ENCODE measurements at places on chromosomes 4 and X.

- peak; percentile 41 for DNase-seq
Observed at GRCh38 chrX:17242470-17242869, 132.5 kb upstream of the NHS start.

GRCh38 chr4:14532436-14532835, 469.8 kb upstream of the CPEB2 start:
- DNase-seq: no peak

- DNase-seq: no peak
Observed at GRCh38 chr4:169117591-169118081, 107.6 kb upstream of the CBR4 start.

- no peak for DNase-seq
Observed at GRCh38 chr4:153093802-153094201, 110.4 kb upstream of the TRIM2 start.

DNA sequence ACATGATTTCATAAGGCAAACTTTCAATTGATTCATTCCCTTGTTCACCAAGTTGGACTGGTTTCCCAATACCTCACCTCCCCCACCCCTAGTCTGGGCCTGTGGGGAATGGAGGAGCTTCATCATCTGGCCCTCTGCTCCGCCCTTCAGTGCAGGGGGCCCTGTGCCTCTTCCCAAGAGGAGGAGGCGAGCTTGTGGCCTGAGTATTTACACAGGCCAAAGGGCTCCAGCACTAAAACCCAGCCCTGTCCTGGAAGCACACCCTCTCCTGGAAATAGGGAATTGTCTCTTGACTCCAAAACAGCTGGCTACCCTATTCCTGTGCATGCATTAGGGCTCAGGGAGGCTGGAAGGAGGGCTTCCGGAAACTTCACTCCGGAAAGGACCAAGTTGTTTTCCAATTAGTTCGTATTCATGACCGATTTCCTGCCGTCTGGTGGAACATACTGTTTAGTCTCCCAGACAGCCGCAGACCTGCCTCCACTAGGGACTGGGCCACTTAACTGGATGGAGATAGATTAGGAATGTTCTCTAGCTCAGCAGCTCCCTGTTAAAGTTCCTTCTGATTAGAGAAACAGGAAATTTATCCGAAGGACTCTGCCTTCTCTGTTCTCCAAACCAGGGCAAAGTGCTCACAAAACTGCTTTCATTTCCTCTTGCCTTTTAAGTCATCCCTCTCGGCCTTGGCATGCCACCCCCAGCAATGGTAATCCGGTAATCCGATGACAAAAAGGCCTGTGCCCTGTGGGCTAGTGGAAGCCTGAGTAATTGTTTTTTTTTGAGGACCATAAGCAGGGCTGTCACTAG, 5.8 kb downstream of the SRPX2 start:
- DNase-seq: no peak

DNA sequence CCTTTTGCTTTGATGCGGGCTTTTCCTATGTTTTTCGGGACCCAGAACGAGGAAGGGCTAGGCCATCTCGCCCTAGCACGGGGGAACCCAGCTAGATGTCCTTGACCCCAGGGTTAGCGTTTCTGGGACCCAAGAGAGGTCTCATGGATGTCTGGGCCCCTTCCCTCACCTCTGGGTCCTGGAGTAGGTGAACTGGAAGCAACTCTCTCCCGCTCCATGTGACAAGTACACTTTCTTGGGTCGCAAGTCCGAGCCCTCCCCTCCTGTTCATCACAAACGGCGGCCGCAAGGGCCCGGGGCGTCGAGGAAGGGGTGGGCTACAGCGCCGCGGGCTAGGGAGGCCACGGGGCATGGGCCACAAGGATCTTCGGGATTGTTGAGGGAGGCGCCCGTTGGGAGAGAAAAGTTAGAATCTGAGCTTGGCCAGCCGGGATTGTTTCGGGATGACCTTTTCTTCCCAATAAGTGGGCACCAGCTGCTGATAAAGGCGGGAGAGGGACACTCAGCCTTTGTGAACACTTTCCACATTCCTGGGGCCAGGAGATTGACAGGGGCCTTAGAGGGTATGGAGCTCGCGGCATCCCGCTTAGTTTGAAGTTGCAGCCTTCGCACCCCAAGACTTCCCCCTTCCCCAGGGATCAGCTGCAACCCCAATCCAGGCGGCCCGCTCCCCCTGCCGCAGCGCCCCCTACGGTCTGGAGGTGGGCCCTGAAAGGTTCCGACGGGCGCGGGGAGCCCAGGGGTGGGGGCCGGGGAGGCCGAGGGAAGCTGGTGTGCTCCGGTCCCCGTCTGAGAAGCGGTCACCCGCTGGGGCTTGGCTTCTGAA, 136.9 kb upstream of the ZIC3 start:
- DNase-seq: no peak

- DNase-seq: no peak
Observed at GRCh38 chrX:132088864-132089263, 39.0 kb downstream of the FRMD7 start.

GRCh38 chrX:41332408-41333002, 1.5 kb upstream of the DDX3X start:
- DNase-seq: no peak

- no peak for DNase-seq
Observed at GRCh38 chr4:38964942-38965775, 67.0 kb downstream of the TMEM156 start.

- DNase-seq: no peak
Observed at GRCh38 chr4:32216502-32216901, 1496.3 kb downstream of the PCDH7 start.

- DNase-seq: peak; percentile 38
Observed at GRCh38 chr4:186724058-186724863, 605 bp upstream of the FAT1 start.

DNA sequence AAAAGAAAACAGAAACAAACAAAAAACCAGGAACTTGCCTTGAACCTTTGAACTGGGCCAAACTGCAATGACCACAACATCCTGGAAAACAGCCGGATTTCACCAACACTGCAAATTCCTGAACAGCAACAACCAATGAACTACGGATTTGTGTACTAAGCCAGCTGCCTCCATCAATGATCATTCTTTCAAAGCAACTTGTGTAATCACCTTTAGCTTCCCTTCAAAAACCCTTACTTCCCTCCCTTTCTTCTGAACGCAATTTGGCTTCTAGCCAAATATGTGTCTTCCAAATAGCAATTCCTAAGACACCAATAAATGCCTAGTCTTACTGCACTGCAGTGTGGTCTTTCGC, 98.5 kb upstream of the FAM47C start:
- no peak for DNase-seq

GRCh38 chr4:37757121-37757520, 69.4 kb upstream of the PGM2 start:
- DNase-seq: no peak

GRCh38 chr4:130064471-130064870, 968.5 kb downstream of the C4orf33 start:
- DNase-seq: no peak

DNA sequence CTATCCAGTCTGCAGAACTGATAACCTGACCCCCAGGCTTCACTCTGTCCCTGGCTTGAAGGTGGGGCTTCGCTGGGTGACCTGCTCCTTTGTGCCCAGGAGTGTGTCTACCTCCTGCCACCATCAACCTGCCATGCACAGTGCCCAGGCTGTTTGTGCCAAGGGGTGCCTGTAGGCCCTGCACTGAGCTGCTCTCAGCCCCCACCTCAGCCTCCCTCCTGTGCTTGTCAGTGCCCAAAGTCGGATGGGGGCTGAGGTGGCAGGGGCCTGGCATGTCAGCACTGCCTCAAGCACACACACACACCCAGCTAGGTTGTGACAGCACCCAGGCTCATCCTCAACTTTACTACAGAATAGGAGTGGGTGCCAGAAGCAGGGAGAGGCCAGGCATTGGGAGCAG, 23.5 kb downstream of the SPCS3 start:
- no peak for DNase-seq

DNA sequence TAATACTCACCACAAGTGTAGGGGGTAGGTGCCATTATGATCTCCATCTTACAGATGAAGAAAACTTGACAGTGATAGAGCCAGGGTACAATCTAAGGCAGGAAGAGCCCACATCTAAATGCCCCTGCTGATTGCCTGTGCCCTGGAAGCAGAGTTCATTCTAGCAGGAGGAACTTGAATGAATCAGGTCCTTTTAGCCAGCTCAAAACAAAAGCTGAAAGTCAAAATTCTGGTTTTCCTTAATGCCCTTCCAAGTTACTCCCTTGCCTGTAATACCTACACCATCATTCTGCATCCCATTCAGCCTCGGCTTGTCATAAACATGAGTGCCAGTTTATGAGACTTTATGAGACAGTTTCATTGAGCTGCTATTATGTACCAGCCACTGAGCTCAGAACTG, 89.6 kb downstream of the SCD5 start:
- no peak for DNase-seq

GRCh38 chr4:18069810-18070209, 48.3 kb upstream of the LCORL start:
- DNase-seq: no peak

GRCh38 chrX:41119803-41120202, 34.6 kb downstream of the USP9X start:
- no peak for DNase-seq

DNA sequence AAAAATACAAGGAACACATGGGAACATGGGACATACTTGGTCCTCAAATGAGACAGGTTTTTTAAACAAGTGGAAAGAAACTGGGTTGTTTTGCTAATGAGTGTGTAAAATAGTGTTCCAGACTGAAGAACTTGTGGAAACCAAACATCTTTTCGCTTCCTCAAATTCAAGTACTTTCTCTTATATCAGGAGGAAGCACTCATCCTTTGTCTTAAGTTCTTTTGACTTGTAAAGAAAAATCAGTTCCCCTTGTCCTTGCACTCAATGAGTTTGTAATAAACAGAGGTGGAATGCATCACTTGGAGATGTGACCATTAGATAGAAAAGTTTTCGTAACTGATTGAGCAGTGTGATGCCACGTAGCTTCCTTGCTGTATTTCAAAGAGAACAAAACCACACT, 101.1 kb downstream of the PHOX2B start:
- DNase-seq: no peak

DNA sequence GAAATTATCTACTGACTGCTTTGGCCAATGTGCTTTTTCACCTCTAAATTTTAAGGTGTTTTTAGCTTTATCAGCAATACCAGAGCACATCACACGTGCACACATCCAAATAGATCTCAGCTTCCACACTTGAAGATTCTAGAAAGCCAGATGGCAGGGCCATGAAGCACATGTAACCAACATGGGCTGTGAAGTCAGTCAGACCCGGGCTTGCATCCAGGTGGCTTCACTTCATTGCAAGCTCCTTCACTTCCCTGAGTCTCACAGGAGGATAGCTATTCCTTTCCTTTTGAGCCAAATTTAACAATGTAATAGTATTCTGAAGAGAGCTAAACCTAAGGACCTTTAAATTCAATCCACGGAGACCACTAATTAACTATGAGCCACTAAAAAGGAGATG, 86.5 kb downstream of the SH3RF1 start:
- DNase-seq: no peak

GRCh38 chr4:673349-674091, 556 bp downstream of the ATP5ME start:
- no peak for DNase-seq

- no peak for DNase-seq
Observed at GRCh38 chr4:89056292-89056952, 563 bp downstream of the FAM13A start.

DNA sequence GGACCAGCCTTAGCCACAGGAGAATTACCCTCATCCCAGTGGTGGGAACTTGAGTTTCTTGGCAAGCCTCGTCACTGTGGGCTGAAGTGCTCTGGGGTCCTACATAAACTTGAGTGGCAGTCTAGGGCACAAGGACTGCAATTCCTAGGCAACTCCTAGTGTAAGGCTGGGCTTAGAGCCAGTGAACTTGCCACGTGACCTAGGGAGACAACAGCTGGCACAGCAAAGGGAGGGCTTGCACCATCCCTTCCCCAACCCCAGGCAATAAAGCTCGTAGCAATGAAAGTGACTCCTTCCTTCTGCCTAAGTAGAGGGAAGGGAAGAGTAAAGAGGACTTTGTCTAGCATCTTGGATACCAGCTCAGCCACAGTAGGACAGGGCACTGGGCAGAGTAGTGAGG, 81.8 kb downstream of the TEX11 start:
- no peak for DNase-seq

GRCh38 chr4:99447513-99447912, 12.4 kb upstream of the ADH7 start:
- DNase-seq: no peak

DNA sequence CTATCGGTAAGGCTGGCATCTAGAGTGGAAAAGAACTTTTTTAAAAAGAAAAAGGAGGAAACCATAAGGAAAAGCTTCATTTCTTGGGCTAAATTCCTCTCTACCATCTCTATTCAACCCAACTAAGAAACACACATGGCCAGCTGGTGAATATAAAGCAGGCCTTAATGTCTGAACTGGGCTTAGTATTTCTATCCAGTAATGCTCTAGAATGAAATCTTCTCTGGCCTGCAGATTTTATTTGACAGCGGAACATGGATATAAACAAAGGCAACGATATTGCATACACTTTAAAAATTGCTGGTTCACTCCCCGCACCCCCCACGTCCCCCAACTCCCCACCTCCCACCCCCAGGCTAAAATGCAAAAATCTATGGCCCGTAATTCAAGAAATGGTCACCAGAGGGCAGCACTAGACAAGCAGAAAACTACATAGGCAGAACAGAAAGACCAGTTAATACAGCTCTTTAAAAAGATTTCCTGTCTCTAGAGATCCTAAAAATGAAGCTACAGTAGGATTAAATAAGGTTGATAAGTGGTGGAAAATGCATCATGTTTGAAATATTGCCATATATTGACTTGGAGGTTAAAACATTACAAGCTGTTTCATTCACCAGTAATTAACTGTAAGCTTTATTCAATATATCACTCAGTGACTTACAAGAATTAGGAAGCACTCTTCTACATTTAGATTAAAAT, 155.2 kb upstream of the GALNT7 start:
- DNase-seq: peak; percentile 26

- no peak for DNase-seq
Observed at GRCh38 chr4:158941895-158942294, 161.0 kb upstream of the RAPGEF2 start.

DNA sequence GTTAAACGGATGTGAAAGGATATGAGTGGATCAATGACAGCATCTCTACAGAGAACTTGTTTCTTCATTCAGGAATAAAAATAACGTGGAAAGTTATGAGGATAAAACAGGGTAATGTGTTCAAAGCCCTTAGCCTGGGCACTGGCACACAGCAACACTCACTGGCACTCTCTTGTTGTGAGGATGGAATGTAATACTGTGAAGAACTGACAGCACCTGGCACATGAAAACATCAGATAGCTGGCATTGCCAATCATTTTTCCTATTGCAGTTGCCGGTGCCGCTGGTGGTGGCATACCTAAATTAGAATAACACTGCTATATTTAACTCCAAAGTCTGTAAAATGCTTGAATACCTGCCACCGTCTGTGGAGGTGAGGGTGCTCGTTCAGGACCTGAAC, 1061.2 kb downstream of the DMD start:
- DNase-seq: no peak

- DNase-seq: no peak
Observed at GRCh38 chr4:34878961-34879360, 1365.4 kb downstream of the ARAP2 start.

DNA sequence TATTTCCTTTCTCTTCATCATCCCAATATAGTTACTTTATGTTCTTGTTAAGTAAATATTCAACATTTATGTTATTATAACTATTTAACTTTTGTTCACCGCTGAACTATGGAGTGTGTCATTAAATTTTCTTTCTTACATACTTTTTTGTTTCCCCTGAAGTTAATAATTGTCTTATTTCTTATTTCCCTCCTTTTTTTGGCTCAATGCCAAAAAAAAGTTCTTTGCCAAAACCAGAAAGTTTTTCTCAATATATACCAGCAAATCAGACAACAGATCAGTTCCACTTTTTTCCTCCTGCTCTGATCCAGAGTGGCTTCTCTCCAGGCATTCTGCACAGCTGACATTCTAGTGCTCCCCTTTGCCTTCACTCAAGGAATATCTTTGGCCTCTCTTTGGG, 187.0 kb upstream of the PPARGC1A start:
- DNase-seq: no peak
